Stomach (tissue), 19 donors: ENCODE measurements at places on chromosomes 16 and 17. TPM values are rescaled to one million over a fixed set of nuclear protein-coding genes. Genes with fewer than 3 reads are reported as not detected.
A peak's percentile ranks its signal among the peaks of the same experiment; 100 is the strongest.

The DHX8 gene
- total RNA-seq, result 28.6 TPM

- DNase-seq, result no peak
Observed at GRCh38 chr17:69773081-69773480, 301.9 kb upstream of the KCNJ16 start.

- peak; percentile 94 for DNase-seq
Observed at GRCh38 chr17:48944515-48945260, at the start of gene SNF8. Gene SNF8, minus strand, starts transcription at chr17:48944842. Its CDS starts 108 bp downstream, at chr17:48944734.

The CCDC78 gene
- total RNA-seq, result not detected

- peak; percentile 89 for DNase-seq
Observed at GRCh38 chr16:383326-384051, 1.7 kb upstream of the PGAP6 start.

- DNase-seq, result no peak
Observed at GRCh38 chr17:47290870-47291241, 32.9 kb upstream of the EFCAB13 start.

The CNTD1 gene
- not detected for total RNA-seq
